ENCODE measurements at places on chromosomes 6 and 20. TPM values are rescaled to one million over a fixed set of nuclear protein-coding genes. Genes with fewer than 3 reads are reported as not detected.
A peak's percentile ranks its signal among the peaks of the same experiment; 100 is the strongest.

DNA sequence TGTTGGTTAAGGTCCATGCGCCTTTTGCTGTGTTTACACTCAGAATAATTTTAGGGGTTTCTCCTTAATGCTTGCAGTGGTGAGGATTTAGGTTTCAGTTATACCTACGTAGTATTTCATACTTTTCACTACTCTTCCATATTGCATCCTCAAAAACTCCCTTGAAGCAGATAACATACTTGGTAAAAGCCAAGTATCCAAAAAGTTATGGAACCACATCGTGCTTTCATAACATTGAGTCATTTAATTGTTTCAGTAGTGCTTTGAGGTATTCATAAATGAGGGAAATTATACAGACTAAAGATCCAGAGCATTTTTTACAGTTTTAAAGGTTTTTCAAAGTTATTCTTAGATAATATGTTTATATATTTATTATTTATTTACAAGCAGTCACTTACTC lies 4.0 kb upstream of the ATXN1 start:
- H3K27me3 ChIP-seq: no peaks in the 10 kb centered on the region
- H3K4me1 ChIP-seq: peaks cover 2% of the 10 kb centered on the region
- no peaks in the 10 kb centered on the region for H3K36me3 ChIP-seq
- H3K27ac ChIP-seq: no peak overlapping the region
- no peak overlapping the region for H3K4me3 ChIP-seq
- DNase-seq: no peak

GRCh38 chr6:35081426-35081851 lies 59.7 kb downstream of the TCP11 start:
- DNase-seq: no peak
- H3K27me3 ChIP-seq: no peaks in the 10 kb centered on the region
- no peaks in the 10 kb centered on the region for H3K36me3 ChIP-seq
- H3K4me3 ChIP-seq: no peak overlapping the region
- no peak overlapping the region for H3K27ac ChIP-seq

OR2H2 gene
- polyA plus RNA-seq: not detected

EYS gene
- polyA plus RNA-seq: 0.03 TPM

DNA sequence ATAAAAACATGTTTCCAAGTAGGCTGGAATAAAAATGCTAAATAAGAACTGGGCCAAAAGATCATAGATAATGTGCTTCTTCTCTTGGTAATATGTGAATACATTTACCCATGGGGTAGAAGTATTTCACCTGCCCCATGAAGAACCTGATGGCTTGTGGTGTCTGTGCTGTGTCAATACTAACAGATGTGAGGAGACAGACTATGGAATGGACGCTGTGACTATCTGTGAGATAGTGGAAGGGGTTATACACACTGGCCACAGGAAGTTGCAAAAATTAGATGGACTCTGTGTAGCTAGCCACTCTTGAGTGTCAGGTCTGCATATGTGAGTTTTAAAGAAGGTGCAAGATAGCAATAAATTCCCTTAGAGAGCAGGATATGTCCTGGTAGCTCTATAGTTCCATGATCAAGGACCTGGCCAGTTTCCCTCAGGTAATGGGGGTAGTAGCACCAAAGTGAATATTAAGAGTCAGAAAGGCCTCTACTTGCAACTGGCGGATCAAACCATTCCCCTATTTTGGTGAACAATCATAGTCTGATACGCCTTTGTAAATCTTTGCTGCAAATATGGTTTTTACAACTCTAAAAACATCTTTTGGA lies 48.6 kb downstream of the NEDD9 start:
- no peaks in the 10 kb centered on the region for H3K4me1 ChIP-seq
- no peak overlapping the region for H3K27ac ChIP-seq
- H3K27me3 ChIP-seq: no peaks in the 10 kb centered on the region
- H3K36me3 ChIP-seq: no peaks in the 10 kb centered on the region
- H3K4me3 ChIP-seq: no peak overlapping the region

GRCh38 chr20:42961771-42962170 lies 227.9 kb downstream of the PTPRT start:
- no peak overlapping the region for H3K27ac ChIP-seq
- no peaks in the 10 kb centered on the region for H3K36me3 ChIP-seq
- no peak overlapping the region for H3K4me3 ChIP-seq
- DNase-seq: no peak
- no peaks in the 10 kb centered on the region for H3K4me1 ChIP-seq

DNA sequence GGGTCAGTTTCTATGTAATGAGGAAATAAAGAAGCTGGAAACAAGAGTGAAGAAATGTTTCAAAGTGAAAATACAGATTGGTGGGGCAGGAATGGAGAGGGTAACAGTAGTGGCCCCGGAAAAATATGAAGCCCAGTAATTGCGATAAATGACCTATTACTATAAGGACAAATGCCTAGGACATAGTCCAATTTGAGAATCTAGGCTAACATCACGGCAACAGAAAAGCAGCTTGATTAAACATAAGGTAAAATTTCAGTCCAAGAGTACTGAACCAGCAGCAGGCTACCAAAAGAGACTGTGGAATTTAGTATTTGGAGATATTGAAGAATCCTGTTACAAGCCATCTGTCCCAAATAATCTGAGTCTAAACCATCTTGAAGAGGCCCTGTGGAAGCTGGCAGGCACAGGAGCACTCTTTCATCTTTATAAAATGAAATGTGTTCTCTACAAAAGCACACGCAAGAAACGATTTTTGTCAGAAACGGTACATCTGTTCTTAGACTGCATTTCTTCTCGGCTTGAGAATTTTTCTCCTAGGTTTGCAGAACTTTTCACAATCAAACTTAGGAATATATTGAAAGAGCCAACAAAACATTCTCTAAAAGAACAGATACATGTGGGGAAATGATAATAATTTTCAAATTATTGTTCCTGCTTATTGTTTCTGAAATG lies 49.3 kb downstream of the ELOVL5 start:
- DNase-seq: no peak
- H3K27me3 ChIP-seq: no peaks in the 10 kb centered on the region
- no peak overlapping the region for H3K27ac ChIP-seq

GRCh38 chr6:63458480-63459115 lies 113.7 kb upstream of the LOC128125822 start:
- no peak overlapping the region for H3K27ac ChIP-seq
- H3K4me3 ChIP-seq: no peak overlapping the region
- no peaks in the 10 kb centered on the region for H3K27me3 ChIP-seq

PRIM2 gene
- 7.6 TPM for polyA plus RNA-seq

- peaks cover 2% of the 10 kb centered on the region for H3K4me1 ChIP-seq
- H3K27ac ChIP-seq: no peak overlapping the region
- no peak overlapping the region for H3K4me3 ChIP-seq
- no peaks in the 10 kb centered on the region for H3K36me3 ChIP-seq
Observed at GRCh38 chr6:16766043-16766536, 4.8 kb upstream of the ATXN1 start.

DNA sequence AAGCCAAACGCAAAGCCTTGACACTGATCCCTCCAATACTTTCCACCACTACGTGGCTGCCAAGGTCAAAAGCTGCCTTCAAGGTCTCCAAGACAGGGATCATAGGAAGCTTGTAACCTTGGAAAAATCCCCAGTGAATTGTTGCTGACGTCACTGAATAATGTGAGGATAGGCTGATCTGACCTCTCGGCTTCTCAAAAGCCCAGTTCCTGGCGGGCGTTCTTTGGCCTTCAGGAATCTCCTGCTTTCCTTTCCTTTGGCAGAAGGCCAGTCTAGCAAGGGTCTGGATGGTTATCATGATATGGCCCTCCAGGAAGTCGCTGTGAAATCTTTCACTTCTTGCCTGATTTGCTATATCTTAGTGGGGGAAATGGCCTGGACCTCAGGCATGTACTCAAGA lies 61.4 kb upstream of the TNFAIP3 start:
- peak overlapping the region; percentile 60 for H3K27ac ChIP-seq
- peak; percentile 74 for DNase-seq
- no peak overlapping the region for H3K4me3 ChIP-seq

DNA sequence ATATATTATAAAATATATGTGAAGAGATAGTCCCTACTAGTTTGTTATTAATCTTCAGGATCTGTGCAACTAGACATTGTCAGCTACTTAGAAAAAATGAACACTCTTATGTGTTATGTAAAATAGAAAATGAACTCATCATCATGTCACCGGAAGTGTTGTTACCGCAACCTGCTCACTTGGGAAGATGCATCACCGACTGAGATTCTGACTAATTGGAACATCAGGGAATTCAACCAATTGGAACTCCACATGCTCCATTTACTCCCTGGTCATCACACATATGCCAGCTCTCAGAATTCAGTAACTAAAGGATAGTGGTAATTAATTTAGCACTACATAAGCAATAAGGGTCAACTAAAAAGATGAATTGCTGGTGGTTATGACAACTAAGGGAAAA lies 16.7 kb upstream of the B3GAT2 start:
- H3K36me3 ChIP-seq: no peaks in the 10 kb centered on the region
- no peaks in the 10 kb centered on the region for H3K27me3 ChIP-seq
- no peak for DNase-seq

TOX2 gene
- 4.0 TPM for polyA plus RNA-seq

- no peaks in the 10 kb centered on the region for H3K36me3 ChIP-seq
- H3K4me3 ChIP-seq: no peak overlapping the region
Observed at GRCh38 chr6:47483516-47483852, 5.9 kb downstream of the CD2AP start.

DNA sequence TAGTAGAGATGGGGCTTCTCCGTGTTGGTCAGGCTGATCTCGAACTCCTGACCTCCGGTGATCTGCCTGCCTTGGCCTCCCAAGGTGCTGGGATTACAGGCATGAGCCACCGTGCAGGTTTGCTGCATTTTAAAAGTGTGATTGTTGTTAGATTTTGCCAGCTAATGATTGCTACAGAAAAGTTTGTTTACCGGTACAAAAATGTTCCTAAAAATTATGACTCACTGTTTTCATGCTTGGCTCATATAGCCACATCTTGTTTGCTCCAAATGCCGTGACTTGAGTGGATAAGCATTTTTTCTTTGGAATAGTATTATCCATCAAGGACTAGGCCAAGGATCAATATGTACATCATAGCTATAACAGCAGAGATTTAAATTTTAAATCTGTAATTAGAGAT lies 24.3 kb downstream of the LRRN4 start:
- no peak for DNase-seq
- H3K36me3 ChIP-seq: no peaks in the 10 kb centered on the region
- peaks cover 5% of the 10 kb centered on the region for H3K4me1 ChIP-seq
- H3K27ac ChIP-seq: no peak overlapping the region
- H3K4me3 ChIP-seq: no peak overlapping the region
- no peaks in the 10 kb centered on the region for H3K27me3 ChIP-seq

PYGB gene
- polyA plus RNA-seq: 27.3 TPM

Data from ovary (tissue), 10 donors.